ENCODE measurements at places on chromosomes 13 and 19. TPM values are rescaled to one million over a fixed set of nuclear protein-coding genes. Genes with fewer than 3 reads are reported as not detected.

DNA sequence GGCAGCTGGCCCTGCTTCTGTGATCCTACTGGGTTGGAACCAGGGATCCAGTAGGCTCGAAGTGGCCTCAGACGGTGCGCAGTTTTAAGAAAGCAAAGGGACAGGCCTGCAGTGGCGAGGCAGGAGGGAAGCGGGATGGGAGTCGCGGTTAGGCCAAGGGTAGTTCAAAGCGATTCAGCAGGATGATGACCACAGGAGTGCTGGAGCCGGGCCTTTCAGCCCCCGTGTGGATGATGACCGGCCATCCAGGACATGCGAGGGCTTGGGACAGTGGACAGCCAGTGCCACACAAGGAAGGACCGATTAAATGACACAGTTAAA lies 854 bp downstream of the RNASEH2B start:
- DNase-seq, result no peak

The ZMYM5 gene
- 33.0 TPM for total RNA-seq

- DNase-seq, result no peak
Observed at GRCh38 chr19:5466814-5467291, 11.6 kb downstream of the ZNRF4 start.

The RYR1 gene
- total RNA-seq, result 4.5 TPM

GRCh38 chr13:41356786-41357185 lies 45.7 kb downstream of the NAA16 start:
- DNase-seq, result no peak

- DNase-seq, result no peak
Observed at GRCh38 chr19:19165396-19165795, 4.7 kb downstream of the MEF2B start.

DNA sequence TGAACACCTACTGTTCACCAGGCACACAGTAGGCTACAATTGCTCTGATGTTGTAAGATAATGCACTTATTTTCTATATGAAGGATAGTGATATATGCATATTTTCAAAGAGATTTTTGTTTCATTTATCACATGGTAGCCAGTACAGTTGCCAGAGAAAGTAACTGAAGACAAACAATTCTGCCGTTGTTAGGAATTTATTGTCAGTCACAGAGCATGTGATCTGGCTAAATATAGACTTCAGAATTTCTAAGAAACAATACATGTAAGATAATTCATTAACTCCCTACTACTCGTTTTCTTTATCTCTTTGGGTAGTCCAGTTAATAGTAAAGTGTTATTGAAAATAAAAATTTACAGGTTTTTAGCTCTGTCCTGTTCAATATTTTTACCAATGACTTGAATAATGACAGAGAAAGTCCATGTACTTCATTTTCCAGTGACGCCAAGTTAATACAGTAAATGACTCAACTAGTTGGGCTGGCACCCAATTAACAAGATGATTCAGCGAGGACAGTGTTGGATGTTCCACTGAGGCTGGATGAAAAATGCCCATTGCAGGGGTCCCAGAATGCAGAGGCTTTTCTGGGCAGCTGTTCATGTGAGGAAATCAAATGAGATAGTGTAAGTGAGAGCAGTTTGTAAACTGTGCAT lies 35.6 kb downstream of the GJA3 start:
- DNase-seq, result no peak

- no peak for DNase-seq
Observed at GRCh38 chr13:114108141-114108761, 24.2 kb downstream of the RASA3 start.

The CLDN10 gene
- 4.5 TPM for total RNA-seq

The OR4F17 gene
- not detected for total RNA-seq

GRCh38 chr13:58977085-58977484 lies 1186.6 kb downstream of the DIAPH3 start:
- DNase-seq, result no peak

The ZNF701 gene
- total RNA-seq, result 22.4 TPM

DNA sequence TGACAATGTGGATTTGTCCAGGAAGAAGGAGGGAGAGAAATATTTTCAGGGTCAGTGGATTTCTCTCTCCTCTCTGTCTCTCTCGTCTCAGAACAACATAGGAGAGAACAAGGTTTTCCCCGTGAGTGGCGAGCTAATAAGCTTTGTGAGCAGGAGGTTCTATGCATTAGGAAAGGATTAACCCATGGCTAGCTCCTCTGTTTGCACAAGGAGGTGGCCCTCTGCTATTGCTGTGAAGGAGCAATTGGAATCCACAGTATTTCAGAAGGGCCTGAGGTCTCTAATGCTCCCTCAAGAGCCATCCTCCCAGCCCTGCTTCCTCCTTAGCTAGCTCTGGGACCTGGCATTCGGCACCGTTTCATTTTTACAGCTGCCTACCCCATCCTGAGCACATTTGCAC lies 288.9 kb upstream of the MAB21L1 start:
- no peak for DNase-seq

The IZUMO2 gene
- total RNA-seq, result not detected

DNA sequence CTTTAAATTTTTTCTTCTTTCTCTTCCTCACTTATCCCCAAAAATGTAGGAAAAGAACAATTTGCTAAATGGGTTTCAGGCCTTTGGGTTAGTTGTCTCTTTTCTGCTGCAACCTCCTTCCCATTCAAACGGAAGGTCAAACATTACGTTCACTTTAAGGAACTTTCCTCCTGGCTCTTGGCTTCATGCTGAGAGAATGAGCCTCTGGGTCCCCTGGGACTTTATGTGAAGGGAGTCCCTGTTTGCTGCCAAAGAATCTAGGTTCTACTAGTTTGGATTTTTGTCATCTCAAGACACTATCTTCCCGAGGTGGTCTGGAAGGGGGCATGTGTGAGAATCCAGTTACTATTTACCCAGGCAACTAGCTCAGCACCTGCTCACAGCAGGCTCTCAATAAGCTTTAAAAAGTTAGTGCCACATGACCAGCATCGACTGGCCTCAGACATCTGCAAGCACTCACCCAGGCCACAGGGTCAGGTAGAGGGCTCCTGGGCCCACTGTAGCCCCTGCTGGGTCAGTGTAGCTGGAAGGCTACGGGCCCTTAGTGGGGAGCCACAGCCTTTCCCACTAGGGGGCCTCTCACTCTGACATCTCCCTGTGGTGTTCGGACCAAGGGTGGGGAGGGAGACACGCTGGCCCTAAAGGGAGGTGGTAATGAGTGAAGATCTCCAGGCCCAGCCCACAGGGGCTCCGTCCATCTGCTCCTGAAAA lies 40.5 kb downstream of the FAM124A start:
- DNase-seq, result no peak

The DACH1 gene
- total RNA-seq, result 14.7 TPM

The RPS16 gene
- total RNA-seq, result 59.1 TPM

- no peak for DNase-seq
Observed at GRCh38 chr19:4069331-4069959, 2.7 kb upstream of the ZBTB7A start.

The FCER2 gene
- not detected for total RNA-seq

DNA sequence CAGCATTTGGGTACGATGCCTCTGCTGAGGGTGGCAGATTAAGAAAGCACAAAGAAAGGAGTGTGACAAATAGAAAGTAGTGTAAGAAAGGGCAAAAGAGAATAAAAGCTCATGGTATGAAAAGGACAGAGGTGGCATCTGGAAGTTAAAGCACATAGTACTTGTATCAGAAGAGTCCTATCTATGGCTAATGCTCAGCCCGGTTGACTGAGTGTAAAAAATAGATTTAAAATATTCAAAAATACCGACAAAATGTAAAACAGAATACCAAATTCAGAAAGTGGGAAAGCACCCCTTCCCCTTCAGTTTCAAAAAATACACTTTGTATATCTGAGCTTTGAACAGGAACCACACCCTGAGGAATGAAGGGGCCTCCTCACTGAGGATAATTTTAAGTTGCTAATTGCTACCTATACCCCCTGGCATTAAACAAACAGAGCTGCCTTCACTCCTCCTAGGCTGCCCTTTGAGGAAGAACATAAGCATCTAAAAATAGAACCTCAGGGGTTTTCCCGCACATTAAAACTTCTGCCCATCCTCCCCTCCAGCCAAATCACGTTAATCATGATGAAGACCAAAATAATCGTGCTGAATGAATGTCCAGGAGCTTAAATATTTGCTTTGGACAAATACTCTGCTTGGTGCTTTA lies 43.3 kb downstream of the DLEU7 start:
- no peak for DNase-seq

- no peak for DNase-seq
Observed at GRCh38 chr19:952049-952679, 26.3 kb downstream of the ARID3A start.

GRCh38 chr13:62309904-62310303 lies 894.3 kb upstream of the PCDH20 start:
- DNase-seq, result no peak

The COX6B2 gene
- total RNA-seq, result under 0.01 TPM

DNA sequence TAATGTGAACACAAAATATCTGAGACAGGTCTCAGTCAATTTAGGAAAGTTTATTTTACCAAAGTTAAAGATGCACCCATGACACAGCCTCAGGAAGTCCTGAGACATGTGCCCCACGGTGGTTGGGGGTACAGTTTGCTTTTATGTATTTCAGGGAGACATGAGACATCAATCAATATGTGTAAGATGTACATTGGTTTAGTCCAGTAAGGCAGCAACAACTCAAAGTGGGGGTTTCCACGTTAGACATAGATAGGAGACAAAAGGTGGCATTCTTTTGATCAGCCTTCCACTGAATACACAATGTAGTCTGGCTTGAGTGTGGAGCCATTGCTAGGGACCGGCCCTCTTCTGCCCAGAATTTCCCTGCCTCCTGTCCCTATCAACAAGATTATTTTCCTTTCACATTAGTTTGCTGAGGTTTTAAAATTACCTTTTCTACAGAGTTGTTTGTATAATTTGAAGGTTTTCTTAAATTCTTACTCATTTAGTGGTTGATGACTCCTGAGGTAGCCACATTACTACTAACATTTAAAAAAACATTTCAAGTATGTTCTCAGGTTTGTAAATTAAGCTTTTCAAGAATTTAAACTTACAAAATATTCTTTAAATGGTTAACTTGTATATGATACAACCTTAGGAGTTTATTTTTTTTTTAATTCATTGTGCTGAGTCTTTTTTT lies 33.2 kb downstream of the RNASEH2B start:
- DNase-seq, result no peak

GRCh38 chr19:39845584-39845932 lies 621 bp downstream of the FBL start:
- peak; percentile 40 for DNase-seq

The ZNF90 gene
- total RNA-seq, result 2.0 TPM

DNA sequence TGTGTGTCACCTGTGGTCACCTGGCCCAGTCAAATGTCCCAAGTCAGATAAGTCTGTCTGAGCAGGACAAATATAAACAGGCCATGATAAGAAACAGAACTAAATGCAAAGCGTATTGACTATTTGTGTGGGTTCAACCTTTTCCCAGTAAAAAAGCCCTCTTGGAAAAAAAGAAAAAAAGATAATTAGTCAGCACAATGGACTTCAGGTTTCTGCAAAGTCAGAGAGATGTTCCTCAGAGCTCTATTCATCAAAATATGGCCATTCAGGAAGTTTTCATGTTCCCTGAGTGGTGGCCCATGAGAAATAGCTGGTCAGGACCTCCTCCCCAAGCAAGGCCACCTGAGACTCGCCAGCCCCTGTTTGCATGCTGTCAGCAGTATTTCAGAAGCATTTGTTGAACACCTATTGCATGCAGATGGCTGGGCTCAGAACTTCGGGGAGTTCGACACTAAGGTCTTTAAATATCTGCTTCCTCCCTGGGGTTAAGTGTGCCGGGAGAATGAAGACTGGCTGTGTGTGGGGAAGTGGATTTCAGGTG lies 2.7 kb downstream of the FFAR3 start:
- no peak for DNase-seq

The GZMM gene
- 0.41 TPM for total RNA-seq

GRCh38 chr13:96041326-96042110 lies 11.7 kb downstream of the UGGT2 start:
- no peak for DNase-seq

The CYP4F2 gene
- total RNA-seq, result not detected

The CPT1C gene
- 39.9 TPM for total RNA-seq

DNA sequence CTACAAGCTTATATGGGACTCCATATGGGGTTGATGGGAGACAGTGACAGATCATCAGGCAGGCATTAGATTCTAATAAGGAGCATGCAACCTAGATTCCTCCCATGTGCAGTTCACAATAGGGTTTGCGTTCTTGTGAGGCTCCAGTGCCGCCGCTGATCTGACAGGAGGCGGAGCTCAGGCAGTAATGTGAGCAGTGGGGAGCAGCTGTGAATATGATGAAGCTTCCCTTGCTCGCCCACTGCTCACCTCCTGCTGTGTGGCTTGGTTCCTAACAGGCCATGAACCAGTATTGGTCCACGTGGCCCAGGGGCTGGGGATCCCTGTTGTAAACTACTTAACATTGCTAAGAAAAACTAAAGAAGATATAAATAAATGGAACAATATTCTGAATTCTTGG lies 378.4 kb downstream of the KCNRG start:
- DNase-seq, result no peak

The GNA15 gene
- total RNA-seq, result 0.82 TPM

The ZNF699 gene
- total RNA-seq, result 25.3 TPM

GRCh38 chr19:2129892-2130770 lies 21.2 kb downstream of the AP3D1 start:
- DNase-seq, result no peak

The CGB2 gene
- total RNA-seq, result not detected

The ATP4A gene
- total RNA-seq, result not detected

DNA sequence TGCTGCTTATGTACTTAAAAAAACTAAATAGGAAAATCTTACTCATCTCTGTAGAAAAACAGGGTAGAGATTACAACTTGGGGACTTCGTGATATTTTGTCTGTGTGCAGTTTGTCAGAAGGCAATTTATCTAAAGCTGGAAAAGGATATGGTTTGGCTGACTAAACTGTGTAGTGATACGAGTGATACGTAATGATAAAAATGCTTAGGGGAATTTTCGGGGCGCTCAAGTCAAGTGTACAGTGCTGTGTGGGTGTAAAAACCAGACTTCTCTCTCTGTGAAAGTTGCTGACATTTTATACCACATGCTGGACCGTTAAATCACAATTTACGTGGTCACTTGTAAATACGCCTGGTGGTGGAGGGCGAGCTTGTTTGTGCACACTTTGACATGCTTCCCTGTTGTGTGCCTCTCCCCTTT lies 221.7 kb downstream of the KCNRG start:
- no peak for DNase-seq

- DNase-seq, result no peak
Observed at GRCh38 chr19:51123381-51123800, 1.3 kb upstream of the SIGLEC9 start.

DNA sequence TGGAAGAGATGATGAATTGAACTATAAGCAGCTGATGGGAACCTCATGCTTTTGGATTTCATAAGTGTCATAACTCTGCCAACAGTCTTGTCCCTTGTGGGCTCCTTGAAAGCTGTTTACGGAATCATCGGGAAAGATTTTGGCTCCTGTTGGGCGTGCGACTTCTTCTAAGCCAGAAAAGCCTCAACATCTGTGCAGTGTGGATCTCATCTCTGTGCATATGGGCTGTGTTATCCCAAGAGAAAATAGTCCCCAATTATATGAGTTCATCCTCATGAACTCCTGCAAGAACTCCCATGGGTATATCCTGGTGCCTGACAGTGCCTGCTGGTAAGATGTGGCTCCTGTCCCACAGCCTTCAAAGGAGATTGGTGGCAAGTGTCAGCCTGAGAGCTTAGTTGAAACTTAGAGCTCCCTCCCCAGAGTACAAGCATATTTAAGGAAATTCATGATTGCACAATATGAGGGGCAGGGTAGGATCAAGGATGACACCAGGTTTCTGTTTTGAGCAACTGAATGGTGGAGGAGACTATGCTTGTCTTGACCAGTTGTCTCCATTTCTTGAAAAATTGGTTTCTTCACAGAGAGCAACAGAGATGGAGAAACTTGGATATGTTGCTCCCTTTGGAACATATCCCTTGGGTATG lies 243.5 kb downstream of the ITGBL1 start:
- no peak for DNase-seq

The C1QTNF9 gene
- under 0.01 TPM for total RNA-seq
